ENCODE measurements at places on chromosomes 1 and 21. TPM values are rescaled to one million over a fixed set of nuclear protein-coding genes. Genes with fewer than 3 reads are reported as not detected.

- H3K27ac ChIP-seq, result no peak overlapping the region
- DNase-seq, result no peak
- H3K36me3 ChIP-seq, result no peaks in the 10 kb centered on the region
- H3K4me3 ChIP-seq, result no peak overlapping the region
- H3K27me3 ChIP-seq, result no peaks in the 10 kb centered on the region
Measured at GRCh38 chr1:216902669-216903381, 179.6 kb upstream of the ESRRG start.

DNA sequence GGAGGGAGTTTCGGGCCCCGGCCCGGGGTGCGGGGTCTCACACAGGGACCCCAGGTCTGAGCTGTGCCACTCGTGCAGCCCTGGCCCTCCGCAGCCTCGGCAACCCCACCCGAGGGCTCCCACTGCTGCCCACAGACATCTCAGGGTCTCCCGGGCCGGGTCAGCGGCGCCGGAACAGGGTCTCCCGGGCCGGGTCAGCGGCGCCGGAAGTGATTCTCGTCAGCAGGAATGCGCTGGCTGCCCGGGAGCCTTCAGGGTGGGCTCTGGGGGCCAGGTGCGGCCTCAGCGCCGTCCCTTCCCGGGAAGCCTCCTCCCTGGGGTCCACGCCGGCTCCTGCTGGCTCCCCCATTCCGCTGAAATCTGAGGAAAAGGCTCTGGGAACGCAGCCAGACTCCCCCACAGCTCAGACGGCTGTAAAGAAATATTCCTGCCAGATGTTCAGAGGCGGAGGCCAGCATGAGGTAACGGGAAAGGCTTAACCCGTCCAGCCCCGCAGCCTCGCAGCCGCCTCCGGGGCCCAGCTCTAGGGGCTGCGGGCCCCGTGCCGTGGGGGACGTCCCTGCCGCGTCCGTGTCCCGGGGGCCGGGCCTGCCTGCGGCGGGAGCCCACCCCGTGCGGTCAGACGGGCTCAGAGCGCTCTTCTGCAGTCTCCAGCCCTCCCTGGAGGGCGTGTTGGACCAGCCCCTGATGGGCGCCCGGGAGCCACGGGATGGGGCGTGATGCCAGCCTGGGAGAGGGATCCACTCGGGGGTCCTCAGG lies 8.7 kb upstream of the COL6A1 start:
- H3K4me3 ChIP-seq, result peak overlapping the region; percentile 71
- no peak overlapping the region for H3K27ac ChIP-seq
- H3K27me3 ChIP-seq, result peaks cover 7% of the 10 kb centered on the region
- no peak for DNase-seq
- peaks cover 8% of the 10 kb centered on the region for H3K4me1 ChIP-seq

DNA sequence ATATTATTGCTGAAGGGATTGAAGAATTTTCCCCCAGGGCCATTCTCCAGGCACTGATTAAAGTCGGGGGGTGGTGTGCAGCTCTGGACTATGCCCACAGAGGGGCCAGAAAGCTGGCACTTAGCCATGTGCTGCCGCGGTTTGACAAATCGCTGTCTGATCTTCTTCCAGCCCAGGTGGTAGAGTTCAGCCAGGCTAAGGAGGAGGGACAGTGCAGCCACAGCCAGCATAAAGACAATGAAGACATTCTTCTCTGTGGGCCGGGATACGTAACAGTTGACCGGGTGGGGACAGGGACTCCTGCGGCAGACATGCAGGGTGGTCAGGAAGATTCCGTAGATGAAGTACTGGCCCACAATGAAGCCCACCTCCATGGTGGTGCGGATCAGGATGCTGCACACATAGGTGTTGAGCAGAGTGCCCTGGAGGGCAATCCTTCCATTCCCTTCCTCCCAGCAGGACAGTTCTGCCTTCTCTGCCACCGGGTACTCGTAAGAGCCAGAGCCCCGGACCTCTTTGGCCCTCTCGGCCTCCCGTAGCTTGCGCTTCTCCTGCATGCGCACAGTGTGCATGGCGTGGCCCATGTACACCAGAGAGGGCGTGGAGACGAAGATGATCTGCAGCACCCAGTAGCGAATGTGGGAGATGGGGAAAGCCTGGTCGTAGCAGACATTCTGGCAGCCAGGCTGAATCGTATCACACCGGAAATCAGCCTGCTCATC lies 1.9 kb downstream of the GJA5 start:
- no peak for DNase-seq
- no peaks in the 10 kb centered on the region for H3K36me3 ChIP-seq
- H3K27ac ChIP-seq, result no peak overlapping the region
- H3K4me1 ChIP-seq, result no peaks in the 10 kb centered on the region
- H3K27me3 ChIP-seq, result no peaks in the 10 kb centered on the region

DNA sequence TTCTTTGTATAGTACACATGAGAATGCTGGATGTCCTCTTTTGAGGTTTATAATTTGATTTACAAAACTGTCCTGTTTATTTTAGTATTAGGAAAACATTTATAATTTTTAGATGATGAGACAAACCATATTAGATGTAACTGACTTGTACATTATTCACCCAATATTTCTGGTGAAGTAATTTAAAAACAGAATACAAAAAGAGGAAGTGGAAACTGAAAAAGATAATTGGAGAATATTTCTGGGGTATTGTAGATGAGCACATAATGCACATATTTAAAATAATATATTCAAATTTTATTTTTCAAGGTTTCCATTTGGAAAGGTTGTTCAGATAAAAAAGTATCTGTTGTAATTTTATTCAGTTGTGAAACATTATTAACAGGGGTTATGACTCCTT lies 40.7 kb downstream of the XPR1 start:
- no peak for DNase-seq
- no peak overlapping the region for H3K4me3 ChIP-seq
- H3K36me3 ChIP-seq, result no peaks in the 10 kb centered on the region
- H3K27me3 ChIP-seq, result no peaks in the 10 kb centered on the region

DNA sequence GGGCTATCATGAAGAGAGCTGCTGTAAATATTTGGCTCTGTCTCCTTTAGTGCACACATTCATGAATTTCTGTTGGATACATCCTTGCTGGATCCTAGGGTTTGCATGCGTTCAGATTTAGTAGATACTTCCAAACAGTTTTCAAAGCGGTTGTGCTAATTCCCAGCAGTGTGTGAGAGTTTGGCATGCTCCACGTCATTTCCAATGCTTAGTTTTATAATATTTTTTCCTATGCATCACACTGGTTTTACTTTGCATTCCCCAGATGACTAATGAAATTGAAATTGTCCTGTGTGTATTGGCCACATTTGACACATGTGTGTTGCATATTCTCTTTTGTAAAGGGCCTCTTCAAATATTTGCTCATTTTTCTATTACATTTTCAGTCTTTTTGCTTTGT lies 18.5 kb upstream of the AADACL3 start:
- no peak overlapping the region for H3K27ac ChIP-seq
- no peaks in the 10 kb centered on the region for H3K27me3 ChIP-seq
- DNase-seq, result no peak
- H3K4me3 ChIP-seq, result no peak overlapping the region
- no peaks in the 10 kb centered on the region for H3K36me3 ChIP-seq

GRCh38 chr1:193479187-193479586 lies 292.8 kb upstream of the B3GALT2 start:
- no peaks in the 10 kb centered on the region for H3K27me3 ChIP-seq
- H3K4me1 ChIP-seq, result peaks cover 4% of the 10 kb centered on the region
- H3K27ac ChIP-seq, result no peak overlapping the region
- 0 out of 2 replicates have a peak overlapping the region, but pooled peaks have one; percentile 8 for H3K4me3 ChIP-seq

GRCh38 chr1:111184663-111185062 lies 15.8 kb downstream of the DENND2D start:
- DNase-seq, result no peak
- H3K4me3 ChIP-seq, result no peak overlapping the region
- peaks cover 9% of the 10 kb centered on the region for H3K36me3 ChIP-seq
- H3K27ac ChIP-seq, result no peak overlapping the region
- H3K27me3 ChIP-seq, result no peaks in the 10 kb centered on the region
- no peaks in the 10 kb centered on the region for H3K4me1 ChIP-seq

DNA sequence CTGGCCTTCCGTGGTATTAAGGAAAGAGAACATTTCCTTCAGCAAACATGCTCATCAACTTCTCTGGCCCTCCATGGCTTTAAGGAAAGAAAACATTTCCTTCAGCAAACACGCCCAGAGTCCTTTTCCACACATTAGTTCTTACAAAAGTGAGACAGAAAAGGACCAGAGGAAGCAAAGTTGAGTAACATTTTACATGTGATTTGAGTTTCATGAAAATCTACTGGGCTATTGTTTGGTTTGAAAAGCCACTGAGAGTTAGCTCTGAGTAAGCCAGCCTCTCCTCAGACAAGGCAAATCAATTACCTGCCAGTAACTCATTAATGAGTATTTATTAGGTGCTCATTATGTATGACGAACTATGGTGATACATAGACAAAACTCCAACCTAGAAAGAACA lies 78.0 kb downstream of the NID1 start:
- H3K36me3 ChIP-seq, result no peaks in the 10 kb centered on the region
- peaks cover 7% of the 10 kb centered on the region for H3K4me1 ChIP-seq
- DNase-seq, result no peak
- no peak overlapping the region for H3K27ac ChIP-seq

UBE2U gene
- total RNA-seq, result not detected

FCRLB gene
- total RNA-seq, result 7.9 TPM

CPT2 gene
- 26.9 TPM for total RNA-seq

IL12RB2 gene
- total RNA-seq, result 0.54 TPM

TFF3 gene
- 0.74 TPM for total RNA-seq

All from GM12878 (cell line).